ENCODE measurements at places on chromosomes 16 and 17. TPM values are rescaled to one million over a fixed set of nuclear protein-coding genes. Genes with fewer than 3 reads are reported as not detected.
A peak's percentile ranks its signal among the peaks of the same experiment; 100 is the strongest.

- no peak overlapping the region for H3K27ac ChIP-seq
- H3K27me3 ChIP-seq: no peaks in the 10 kb centered on the region
- H3K36me3 ChIP-seq: no peaks in the 10 kb centered on the region
- no peak overlapping the region for H3K4me3 ChIP-seq
Observed at GRCh38 chr16:21097151-21097550, 53.5 kb downstream of the DNAH3 start.

- no peak for DNase-seq
- no peaks in the 10 kb centered on the region for H3K36me3 ChIP-seq
- H3K4me3 ChIP-seq: no peak overlapping the region
- no peak overlapping the region for H3K27ac ChIP-seq
Observed at GRCh38 chr17:78204387-78205123, 9.5 kb upstream of the BIRC5 start.

DNA sequence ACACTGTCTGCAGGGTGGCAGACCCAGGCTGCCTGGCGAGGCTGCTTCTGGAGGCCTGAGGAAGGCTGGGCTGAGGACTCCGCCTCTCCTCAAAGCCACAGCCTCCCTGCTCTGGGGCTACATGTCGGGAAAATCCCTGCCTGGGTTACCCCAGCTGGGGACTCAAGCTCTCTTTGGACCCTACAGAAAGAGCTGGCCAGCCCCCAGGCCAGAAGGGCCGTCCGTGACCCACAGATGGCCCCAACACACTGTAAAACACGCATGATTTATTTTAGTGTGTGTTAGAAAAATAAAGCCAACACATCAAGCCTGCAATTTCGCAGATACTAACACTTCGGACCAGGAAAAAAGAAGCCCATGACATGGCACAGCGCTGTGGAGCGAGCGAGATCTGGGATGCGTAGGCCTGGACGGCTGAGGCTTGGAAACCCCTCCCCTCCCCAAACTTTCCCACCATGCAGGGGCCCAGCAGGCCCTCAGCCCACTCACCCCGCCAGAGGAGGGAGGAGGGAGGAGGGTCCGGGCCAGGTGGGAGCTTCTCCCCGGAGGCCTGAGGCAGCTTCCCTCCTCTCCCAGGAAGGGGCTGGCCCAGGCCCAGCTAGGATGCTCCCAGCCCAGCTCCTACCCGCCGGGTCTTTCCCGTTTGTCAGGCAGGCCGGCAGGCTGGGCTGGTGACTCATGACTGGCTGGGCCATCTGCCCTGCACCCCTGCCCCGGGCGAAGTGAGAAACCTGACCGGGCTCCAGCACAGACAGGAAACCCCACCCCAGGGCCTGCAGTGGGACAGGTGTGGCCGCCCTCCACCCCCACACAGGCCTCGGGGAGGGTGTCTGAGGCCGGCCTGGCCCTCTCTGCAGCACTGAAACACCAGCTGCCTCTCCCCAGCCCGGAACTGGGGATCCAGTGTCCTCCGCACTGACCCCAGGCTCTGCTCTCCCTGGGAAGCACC lies 34.1 kb upstream of the SLC38A10 start:
- peaks cover 4% of the 10 kb centered on the region for H3K4me1 ChIP-seq
- H3K27ac ChIP-seq: no peak overlapping the region
- no peaks in the 10 kb centered on the region for H3K36me3 ChIP-seq
- DNase-seq: peak; percentile 68
- H3K4me3 ChIP-seq: no peak overlapping the region

DNA sequence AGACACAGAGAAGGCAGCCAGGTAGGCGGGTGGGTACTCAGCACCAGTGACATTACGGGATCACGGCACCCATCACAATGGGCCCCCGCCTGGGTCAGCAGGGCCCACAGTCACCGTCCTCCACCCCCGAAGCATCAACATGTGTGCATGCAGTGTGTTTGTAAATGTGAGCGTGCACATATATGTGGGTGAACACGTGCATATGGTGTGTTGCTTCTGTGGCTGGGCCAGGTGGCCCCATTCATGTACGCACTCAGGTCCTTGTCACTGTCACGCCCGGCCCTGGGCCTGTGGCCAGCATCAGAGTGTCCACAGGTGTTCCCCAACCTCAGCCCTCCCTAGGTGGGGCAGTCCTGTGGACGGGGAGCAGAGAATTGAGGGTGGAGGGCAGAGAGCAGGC lies 37.1 kb downstream of the TNFRSF13B start:
- DNase-seq: no peak
- H3K27ac ChIP-seq: no peak overlapping the region
- H3K36me3 ChIP-seq: no peaks in the 10 kb centered on the region
- H3K4me3 ChIP-seq: no peak overlapping the region
- H3K27me3 ChIP-seq: no peaks in the 10 kb centered on the region

TEX19 gene
- total RNA-seq: 1.1 TPM

Data from GM23338 (cell line).